B cell (primary cell): ENCODE measurements at places on chromosomes 2 and 18. TPM values are rescaled to one million over a fixed set of nuclear protein-coding genes. Genes with fewer than 3 reads are reported as not detected.

DNA sequence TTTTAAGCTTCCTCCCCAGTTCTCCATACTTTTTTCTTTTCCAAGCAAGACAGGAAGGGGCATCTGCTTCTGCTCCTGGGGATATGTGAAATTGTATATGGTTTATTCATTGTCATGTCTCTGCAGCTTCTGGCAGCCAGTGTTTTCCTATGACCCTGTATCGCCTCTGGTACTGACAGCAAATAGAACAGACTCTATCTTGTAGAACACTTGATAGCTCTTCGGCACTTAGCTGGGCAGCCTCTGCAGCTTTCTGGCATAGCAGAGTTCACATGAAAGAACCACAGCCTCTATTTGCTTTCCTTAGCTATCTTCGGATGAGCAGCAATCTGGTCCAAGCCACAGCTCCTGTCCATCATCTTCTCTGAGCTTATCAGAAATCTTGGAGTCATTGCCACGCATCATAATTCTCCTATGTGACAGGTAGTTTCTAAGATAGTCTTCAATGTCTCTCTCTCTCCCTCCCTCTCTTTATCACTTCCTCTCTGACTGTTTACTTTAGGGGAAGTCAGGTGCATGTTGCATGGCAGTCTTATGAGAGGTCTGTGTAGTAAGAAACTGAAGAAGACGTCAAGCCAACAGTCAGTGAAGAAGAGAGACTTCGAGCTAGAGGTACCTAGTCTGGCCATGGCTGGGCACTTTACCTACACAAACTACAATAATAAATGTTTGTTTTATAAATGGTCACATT, 627.7 kb upstream of the CDH2 start:
- no peaks in the 10 kb centered on the region for H3K4me1 ChIP-seq
- no peaks in the 10 kb centered on the region for H3K27me3 ChIP-seq
- no peak overlapping the region for H3K27ac ChIP-seq
- H3K4me3 ChIP-seq: no peak overlapping the region
- no peaks in the 10 kb centered on the region for H3K36me3 ChIP-seq

DNA sequence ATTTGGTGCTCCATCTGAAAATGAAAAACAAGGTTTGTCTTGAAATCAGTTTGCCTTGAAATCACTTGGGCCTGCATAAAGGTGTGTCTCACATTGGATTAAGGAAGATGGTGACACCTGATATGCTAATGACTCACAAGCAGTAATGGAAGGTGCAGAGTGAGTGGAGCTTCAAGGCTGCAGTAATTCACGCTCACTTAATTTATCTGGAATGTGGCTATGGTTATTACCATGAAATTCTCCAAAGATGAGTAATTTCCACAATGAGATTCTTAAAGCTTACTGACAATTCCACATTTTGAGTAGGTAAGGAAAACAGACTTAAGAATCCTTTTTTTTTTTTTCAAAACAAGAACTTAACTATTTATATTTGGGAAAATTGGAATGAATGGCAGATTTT, 156.8 kb downstream of the PAX3 start:
- DNase-seq: no peak
- H3K36me3 ChIP-seq: no peaks in the 10 kb centered on the region
- no peaks in the 10 kb centered on the region for H3K27me3 ChIP-seq
- H3K4me1 ChIP-seq: no peaks in the 10 kb centered on the region

DNA sequence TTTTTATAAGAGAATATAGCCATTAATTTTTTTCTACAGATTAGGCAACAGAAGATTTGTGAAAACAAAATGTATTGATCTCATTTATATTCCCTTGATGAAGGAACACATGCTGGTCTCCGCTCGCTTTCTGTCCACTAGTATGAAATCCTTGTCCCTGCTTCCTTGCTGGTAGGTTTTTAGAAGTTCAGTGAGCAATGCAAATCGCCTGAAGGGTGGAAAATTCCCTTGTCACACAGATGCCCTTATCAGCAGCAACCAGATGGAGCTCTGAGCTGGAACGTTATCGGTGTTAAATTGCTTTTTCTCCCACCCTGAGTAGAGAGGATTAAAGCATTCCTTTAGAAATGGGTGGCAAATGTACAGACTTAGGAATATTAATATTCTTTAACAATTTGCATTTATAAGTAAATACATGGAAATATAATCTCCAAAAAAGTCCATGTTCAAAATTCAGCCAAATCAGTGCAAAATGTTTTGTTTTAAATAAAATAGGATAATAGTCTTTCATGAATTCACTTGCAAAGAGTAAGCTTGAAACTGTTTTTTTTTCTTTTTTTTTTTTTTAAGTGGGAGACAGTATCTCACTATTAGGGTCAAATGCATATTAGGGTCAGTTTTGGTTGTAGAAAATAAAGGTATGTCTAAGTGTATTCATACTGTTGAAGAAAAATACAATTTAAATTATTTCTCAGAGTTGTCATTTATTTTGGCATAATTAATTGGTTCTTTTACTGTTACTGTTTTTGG, 164.0 kb upstream of the MYO3B start:
- H3K27ac ChIP-seq: no peak overlapping the region
- H3K36me3 ChIP-seq: no peaks in the 10 kb centered on the region
- no peak overlapping the region for H3K4me3 ChIP-seq
- DNase-seq: no peak
- H3K27me3 ChIP-seq: no peaks in the 10 kb centered on the region

- no peak overlapping the region for H3K4me3 ChIP-seq
- no peak for DNase-seq
These were observed 46.2 kb downstream of the FAM168B start for GRCh38 chr2:131046918-131047652.

Gene IL36G
- total RNA-seq: not detected in 2 replicates
